ENCODE measurements at places on chromosomes 12 and 14. TPM values are rescaled to one million over a fixed set of nuclear protein-coding genes. Genes with fewer than 3 reads are reported as not detected.

Gene TMEM132D
- 1.0 TPM for total RNA-seq

DNA sequence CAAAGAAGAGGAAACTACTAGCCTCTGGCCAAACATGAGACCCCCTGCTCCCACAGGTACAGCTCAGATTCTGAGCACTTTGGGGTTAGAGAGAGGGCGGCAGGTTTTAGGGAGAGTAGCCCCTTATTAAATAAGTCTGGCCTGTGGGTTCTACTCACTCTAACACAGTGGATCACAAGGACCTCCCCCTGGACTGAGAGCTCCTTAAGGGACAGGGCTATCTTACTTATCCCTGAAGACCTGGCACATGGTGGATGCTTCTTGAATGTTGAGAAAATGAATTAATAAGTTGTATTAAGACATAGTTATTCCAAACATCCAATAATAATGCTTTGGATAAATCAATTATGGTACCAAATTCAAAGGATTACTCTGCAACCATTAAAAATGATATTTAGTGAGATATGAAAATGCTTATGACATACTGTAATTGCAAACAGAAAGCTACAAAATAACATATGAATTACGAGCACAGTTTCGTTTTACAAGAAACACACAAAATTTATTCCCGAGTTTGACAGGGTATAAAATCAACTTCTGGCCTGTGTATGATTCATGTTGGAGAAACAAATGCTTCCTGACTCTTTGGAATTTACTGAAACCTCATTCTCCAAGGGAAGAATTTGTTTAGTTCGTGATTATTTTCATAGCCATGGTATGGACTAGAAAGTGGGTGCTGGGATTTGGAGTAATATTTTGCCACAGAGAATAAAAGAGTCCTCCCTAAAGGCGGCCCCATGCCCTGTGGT, 59.3 kb upstream of the BDKRB2 start:
- DNase-seq = no peak

DNA sequence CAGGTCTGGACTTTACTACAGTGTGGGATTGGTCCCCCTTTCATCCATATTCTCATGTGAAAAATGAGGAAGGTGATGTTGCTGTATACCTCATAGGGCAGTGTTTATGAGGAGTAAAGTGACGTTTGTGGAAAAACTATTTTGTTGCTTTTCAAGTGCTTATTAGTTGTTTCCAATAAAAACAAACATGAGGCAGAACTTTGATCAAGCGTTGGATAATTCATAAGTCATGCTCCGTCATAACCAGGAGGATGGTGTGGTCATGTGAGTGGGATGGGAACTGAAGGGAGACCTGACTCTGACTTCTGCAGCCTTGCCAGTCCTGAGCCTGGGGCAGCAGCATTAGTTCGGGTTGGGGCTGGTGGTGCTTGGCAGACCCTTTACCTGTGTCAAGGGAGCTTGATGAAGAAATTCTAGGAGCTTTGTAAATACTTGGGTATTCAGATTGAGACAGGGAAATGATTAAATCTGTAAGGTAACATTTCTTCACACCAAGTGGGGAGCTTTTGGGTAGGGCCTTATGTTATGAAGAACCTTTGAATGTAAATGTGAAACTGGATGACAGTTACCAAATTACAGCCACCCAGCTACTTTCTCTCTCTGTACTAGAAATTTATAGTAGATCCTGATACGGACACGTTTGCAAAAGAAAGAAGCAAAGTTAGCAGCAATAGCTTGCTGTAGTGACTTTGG, 462.4 kb upstream of the RGS6 start:
- DNase-seq = no peak

DNA sequence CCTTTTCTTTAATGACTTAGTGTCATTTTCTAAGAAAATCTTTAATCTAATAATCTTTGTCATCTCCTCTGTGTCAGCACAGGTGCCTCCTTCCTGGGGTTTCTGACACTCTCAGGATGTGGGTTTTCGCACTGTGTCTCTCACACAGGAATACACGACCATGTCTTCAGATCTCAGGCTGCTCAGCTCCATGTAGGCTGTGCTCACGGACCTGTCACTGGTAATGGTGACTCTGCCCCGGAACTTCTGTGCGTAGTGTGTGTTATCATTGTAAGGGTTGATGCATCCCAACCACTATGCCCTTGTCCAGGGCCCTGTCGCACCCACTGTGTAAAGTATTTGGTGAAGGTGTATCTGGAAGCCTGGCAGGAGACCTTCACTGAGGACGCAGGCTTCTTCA, 647.8 kb downstream of the TMEM121 start:
- DNase-seq = no peak

Gene PLEKHA5
- 30.2 TPM for total RNA-seq

- DNase-seq = no peak
Observed at GRCh38 chr12:34392741-34393085, 370.4 kb downstream of the ALG10 start.

DNA sequence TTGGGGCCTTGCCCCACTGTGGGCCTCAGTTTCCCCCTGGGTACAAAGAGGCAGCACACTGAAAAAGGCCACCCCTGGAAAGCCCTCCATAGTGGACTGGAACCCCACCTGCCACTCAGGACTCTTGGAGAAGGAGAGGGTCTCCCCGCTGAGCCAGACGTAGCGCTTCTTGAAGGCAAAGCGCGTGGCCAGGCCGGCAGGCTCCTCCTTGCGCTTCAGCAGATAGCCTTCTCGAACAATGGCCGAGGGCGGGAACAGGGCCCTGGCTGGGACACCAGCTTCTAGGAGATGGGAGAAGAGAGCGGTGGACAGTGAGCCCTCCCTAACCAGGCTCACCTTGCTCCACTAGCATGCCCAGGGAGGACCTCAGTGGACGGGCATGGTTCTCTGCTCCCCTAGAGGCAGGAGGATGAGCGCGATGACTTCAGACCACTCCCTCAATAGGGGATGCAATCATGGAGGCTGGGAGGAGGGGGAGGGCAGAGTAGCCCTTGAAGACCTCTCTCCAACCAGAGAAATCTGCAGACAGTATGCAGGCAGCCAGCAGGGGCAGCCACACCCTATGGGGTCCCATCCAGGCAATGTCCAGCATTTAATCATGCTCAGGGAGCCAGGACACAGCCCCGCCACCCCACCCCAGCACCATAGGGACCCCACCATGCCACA, 29.8 kb downstream of the RASAL1 start:
- no peak for DNase-seq

Measured in upper lobe of right lung (tissue), 1 donor.